ENCODE measurements at places on chromosomes 2 and 18.

GRCh38 chr2:101518578-101519492 is 43.9 kb upstream of the RFX8 start:
- DNase-seq: peak; percentile 46

GRCh38 chr2:191202209-191202721 is 42.9 kb upstream of the MYO1B start:
- DNase-seq: no peak

GRCh38 chr2:36663851-36664695 is 32.4 kb upstream of the VIT start:
- DNase-seq: peak; percentile 58

- no peak for DNase-seq
These were observed 49.2 kb downstream of the SLC4A3 start for GRCh38 chr2:219676586-219676985.

GRCh38 chr2:172442072-172442895 is 14.9 kb downstream of the ITGA6 start:
- DNase-seq: peak; percentile 12

GRCh38 chr2:127406454-127406853 is 11.8 kb upstream of the PROC start:
- no peak for DNase-seq

DNA sequence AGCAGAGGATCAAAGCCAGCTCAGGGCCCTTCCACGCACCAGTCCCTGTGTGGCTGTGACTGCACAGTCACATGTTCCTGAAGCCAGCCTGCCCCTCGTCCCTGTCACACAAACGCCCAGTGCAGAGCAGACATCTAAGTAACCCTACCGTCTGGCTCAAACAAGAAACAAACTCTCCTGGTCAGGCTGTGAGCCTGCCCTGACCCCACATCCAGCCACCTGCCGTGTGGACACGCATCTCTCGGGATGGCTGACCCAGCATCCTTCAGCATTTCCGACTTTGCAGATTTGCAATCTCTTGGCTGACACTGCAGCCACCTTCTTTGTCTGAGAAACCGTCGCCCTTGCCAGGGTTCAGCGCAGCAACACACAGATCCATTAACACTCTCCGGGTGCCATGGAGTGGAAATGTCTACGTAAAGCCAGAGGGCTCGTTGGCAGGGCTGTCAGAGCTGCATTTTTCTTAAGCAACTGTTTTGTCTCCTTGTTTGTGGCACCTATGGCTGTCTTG is 82.3 kb upstream of the ASAP2 start:
- DNase-seq: no peak

- no peak for DNase-seq
These were observed 664 bp downstream of the NETO1 start for GRCh38 chr18:72866901-72867745.

DNA sequence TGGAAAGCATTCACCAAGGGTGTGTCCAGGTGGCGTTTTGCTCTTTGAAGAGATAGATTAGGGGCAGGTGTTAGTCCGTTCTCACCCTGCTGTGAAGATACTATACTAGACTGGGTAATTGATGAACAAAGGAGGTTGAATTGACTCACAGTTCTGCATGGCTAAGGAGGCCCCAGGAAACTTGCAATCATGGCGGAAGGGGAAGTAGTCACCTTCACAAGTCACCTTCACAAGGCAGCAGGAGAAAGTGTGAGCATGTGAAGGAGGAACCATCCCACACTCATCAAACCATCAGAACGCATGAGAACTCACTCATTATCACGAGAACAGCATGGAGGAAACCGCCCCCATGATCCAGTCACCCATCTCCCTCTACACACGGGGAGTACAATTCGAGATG is 135.7 kb upstream of the NFATC1 start:
- no peak for DNase-seq

DNA sequence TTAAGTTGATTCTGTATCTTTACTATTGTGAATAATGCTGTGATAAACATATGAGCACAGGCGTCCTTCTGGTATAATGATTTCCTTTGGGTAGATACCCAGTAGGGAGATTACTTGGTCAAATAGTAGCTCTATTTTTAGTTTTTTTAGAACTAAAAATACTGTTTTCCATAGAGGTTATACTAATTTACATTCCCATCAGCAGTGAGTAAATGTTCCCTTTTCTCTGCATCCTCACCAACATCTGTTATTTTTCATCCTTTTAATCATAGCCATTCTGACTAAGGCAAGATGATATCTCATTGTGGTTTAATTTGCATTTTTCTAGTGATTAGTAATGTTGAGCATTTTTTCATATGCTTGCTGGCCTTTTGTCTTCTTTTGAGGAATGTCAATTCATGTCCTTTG is 35.1 kb downstream of the PMS1 start:
- no peak for DNase-seq

- no peak for DNase-seq
These were observed 44.3 kb downstream of the MYCN start for GRCh38 chr2:15984368-15985255.

GRCh38 chr2:236974752-236975151 is 110.9 kb upstream of the COPS8 start:
- DNase-seq: no peak

DNA sequence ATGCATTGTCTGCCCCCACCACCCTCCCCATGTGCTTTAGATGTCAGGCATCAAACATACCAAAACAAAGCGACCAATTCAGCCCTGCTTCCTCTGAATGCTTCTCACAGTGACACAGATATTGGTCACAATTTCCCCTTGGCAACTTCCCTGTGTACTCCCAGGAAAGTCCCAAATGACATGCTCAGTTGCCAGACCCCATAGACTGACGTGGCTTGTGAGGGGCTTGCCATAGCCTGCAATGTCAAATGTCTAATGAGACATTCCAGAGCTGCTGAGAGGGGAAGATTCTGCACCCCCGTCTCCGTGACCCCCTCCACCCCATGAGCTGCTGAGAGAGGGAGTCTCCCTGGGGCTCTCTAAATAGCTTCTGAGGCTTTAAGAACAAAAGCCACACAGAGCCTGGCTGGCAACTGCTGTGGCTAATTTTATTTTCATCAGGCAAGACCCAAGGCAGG is 47.3 kb downstream of the RFTN2 start:
- no peak for DNase-seq

GRCh38 chr18:48942554-48943261 is 8.1 kb downstream of the SMAD7 start:
- DNase-seq: no peak

GRCh38 chr2:198307093-198307492 is 502.7 kb downstream of the PLCL1 start:
- no peak for DNase-seq

DNA sequence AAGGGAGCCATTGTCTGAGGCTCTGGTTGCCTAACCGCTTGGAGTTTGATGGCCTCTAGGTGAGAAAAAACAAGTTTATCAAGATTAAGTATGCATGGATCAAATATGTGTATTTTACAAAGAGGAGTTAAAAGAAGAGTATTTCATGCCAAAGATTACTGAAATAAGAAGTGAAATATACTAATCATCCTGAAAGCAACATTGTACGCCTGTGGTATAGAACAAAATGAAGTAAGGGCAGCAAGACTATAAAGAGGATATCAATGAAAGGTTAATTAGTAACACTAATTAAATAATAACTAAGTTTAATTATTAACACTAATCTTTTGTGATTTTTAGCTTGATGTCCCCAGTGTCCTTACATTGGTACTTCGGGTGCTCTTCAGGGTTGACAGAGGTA is 276.7 kb downstream of the CALCRL start:
- DNase-seq: no peak

DNA sequence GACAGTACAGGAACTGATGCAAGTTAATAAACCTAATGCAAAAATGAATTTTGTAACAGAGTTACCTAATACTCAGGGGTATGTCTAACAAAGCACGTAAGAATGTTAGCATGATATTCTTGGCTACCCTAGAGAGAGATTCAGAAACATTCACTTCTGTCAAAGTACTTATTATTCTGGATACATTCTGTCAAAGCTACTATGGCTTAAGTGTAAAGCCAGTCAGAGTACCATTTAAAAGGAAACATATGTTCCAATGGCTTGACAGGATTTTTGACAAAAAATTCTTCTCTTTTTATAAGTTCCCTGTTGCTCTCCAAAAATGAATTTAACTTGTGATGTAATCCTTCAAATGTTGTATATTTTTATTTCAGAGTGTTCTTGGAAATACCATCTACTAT is 85.5 kb downstream of the PIGN start:
- no peak for DNase-seq

DNA sequence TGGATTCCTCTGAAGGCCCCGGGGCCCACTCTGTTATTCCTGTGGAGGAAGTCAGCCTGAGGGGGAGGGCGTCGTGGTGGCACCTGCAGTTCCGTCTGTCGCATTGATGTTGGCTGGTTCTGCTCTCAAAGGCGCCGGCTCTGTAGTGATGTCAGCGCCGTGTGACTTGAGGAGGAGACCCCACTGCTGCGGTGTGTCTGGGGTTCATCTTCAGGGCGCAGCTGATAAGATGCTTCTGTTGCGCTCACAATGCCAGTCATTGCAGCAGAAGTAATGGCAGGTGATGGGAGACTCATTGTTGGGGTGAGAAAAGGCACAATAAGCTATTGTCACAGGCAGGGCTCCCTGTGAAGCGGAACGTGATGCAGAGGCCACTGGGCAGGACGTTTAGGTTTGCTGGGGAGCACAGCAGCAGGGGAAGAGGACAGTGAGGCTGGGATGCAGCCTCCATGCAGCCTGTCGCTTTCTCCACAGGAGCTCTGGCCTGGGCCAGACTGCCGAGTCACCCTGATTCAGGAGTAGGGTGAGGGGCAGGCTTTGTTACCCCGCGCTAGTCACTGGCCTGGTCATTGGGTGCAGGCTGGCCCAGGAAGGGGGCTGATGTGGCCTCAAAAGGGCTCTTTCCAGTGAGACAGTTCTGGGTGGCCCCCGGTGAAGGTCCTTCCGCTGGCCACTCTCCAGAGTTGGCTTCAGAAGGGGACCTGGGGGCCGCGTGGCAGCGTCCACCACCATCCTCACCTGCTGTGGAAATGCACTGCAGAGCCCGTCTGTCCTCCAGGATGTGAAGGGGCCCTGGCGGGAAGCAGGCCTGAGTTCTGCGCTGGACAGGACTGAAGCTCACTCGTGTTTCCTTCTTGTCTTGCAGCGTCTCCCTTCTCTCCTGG is 42.9 kb downstream of the SH3BP4 start:
- no peak for DNase-seq

DNA sequence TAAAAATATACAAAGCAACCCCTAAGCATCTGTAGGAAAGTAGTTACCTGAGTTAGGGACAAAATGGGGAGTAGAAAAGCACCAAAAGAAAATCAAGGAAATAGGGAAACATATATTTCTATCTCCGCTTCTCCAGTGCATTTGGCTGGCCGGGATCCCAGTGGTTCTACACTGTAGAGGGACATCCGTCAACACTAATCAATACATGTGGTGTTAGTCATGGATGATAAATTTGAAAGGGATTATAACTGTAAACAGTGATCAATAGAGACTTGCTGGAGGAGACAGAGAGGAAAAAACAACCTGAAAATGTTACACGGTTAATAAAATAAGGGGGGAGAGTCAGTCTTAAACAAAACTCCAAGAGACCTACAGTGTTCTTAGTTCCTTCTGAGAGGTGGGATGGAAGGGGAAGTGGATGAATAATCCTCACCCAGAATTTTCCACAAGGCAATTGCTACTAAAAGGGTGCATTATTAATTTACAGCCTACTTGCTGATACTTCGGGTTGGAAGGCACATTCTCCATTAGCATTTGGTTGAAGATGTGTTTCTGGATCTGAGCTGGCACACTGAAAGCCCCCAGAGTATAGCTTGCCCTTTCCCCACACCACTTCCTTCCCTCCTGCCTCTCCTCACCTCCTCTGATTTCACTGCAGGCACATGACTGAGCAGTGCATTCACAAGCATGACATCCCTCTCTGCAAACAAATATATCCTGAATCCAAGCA is 530.0 kb downstream of the BCL11A start:
- DNase-seq: no peak

DNA sequence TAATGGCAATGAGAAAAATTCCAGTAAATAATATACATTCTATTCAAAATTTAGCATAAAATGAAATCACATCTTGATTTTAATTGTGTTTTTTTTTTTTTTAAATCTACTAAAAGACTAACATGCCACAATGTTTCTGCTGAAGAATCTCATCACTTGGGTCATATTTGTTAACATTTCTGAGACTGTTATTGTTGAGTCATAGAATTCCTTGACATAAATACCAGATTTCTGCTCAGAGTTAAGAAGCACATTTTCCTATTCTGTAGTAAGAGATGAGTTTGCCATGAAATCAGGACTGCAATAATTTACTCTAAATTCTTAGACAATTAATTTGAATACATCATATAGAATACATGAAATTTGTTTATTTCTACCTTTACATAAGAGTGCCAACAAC is 154.9 kb upstream of the KYNU start:
- no peak for DNase-seq

DNA sequence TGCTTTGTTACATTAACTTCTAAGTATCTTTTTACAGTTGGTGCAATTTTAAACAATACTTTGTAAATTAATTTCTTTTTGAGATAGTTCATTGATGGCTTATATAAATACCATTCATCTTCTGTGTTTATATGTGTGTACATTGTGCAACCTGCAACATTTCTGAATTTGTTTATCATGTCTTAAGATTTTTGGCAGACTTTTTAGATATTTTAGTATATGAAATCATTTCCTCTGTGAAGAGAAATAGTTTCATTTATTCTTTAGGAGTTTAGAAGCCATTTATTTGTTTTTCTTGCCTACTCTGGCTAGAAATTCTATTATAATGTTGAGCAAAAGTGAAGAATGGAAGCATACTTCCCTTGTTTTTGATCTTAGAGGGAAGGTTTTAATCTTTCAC is 337.8 kb upstream of the DSEL start:
- no peak for DNase-seq

DNA sequence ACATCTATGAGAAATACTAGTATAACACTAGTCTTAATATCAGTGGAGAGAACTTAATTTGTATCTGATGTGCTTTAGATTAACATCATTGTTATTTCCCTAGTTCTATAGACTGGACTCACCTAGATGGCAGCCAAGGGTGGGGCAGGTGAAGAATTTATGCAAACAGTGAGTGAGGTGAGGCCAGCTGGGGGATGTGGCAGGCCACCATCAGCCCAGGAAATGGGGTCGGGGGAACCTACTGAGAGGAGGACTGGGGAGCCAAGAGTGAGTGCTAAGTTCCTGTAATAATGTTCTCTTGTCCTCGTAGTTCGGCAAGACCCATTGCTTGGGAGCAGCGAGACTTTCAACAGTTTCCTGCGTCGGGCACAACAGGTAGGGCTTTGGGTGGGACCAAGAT is 2.5 kb downstream of the SNX17 start:
- DNase-seq: no peak

GRCh38 chr2:176128982-176129796 is at the start of gene HOXD8:
HOXD8 (plus strand) TSS chr2:176129705; CDS start chr2:176130367, 662 bp downstream.
- DNase-seq: no peak

- no peak for DNase-seq
These were observed 465.1 kb downstream of the LPIN1 start for GRCh38 chr2:12211326-12212175.

GRCh38 chr2:65729246-65729645 is 296.8 kb upstream of the SPRED2 start:
- no peak for DNase-seq

- no peak for DNase-seq
These were observed 56.3 kb upstream of the UBXN4 start for GRCh38 chr2:135685361-135685760.
